ENCODE measurements at places on chromosomes 5 and 9.

DNA sequence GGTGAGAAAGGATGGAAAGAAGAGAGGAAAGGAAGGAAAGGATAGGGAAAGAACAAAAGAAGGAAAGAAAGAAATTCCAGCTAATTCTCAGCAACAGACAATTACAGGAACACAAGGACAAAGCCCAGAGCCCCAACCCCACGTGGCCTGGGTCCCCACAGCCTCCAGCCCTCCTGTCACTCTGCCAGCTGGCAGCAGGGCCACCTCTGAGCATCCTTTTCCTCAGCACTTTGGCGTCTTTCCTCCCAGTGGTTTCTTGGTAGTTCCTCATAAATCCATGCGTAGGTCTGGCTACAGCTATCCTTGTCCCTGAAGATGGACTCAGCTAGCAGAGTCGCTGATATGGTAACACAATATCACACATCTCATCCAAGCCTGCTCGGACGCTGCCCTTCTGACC, 28.3 kb downstream of the ADAMTS2 start:
- DNase-seq, result no peak

- no peak for DNase-seq
Observed at GRCh38 chr5:166772770-166773169, 1518.7 kb upstream of the WWC1 start.

DNA sequence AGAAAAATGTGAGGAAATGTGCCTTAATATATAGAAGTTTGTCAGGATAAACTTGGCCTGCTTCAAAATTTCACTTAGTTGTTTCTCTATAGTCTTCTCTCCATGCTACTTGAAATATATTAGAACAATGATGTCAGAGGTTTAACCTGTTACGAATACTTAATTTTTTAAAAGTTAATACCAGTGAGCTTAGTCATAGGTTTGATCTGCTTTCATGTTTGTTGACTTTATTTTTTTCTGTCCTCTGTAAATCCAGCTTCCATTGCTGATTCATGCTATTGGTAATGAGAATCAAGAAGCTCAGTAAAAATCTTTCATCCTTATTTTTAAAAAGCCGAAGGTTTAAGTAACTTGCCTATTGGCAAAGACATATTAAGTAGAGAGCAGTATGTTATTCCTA, 27.9 kb downstream of the BDP1 start:
- no peak for DNase-seq

GRCh38 chr5:107157809-107158208, 512.9 kb downstream of the EFNA5 start:
- no peak for DNase-seq

DNA sequence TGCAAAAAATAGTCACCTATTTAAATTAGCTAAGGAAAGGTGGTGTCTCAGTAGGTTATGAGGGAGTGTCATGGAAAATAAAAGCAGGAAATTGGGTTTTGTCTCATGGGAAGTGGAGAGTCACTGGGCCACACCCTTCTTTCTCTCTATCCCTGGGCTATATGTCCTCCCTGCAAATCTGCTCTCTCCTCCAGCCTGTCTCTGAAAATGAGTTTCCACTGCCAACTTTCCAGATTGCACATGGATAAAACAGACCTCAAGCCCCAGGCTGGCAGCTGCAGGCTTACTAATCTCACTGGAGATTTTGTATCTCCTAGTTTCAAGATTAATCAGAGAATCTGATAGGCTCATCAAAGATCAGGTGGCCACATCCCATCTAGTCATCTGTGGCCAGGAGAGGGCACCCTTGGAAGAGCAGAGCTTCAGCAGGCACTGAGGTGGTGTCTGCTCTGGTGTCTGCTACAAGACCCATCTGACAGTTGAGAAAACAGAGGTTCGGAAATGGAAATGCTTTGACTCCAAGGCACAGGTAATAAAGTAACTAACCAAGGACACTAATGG, 178.9 kb downstream of the MSX2 start:
- DNase-seq, result no peak

GRCh38 chr9:93089481-93089991, 6.5 kb upstream of the CARD19 start:
- no peak for DNase-seq

GRCh38 chr9:68749579-68750159, 44.6 kb downstream of the PIP5K1B start:
- no peak for DNase-seq

- no peak for DNase-seq
Observed at GRCh38 chr5:35285435-35285834, 55.1 kb upstream of the PRLR start.

GRCh38 chr5:123800640-123801039, 288.7 kb downstream of the CSNK1G3 start:
- no peak for DNase-seq
